ENCODE measurements at places on chromosomes 3 and 15. TPM values are rescaled to one million over a fixed set of nuclear protein-coding genes. Genes with fewer than 3 reads are reported as not detected.

FBXW12 gene
- not detected for total RNA-seq

- no peak for DNase-seq
Measured at GRCh38 chr3:147895509-147895908, 486.3 kb downstream of the ZIC1 start.

ARGFX gene
- not detected for total RNA-seq

GRCh38 chr3:9310043-9310442 is 52.8 kb upstream of the THUMPD3 start:
- DNase-seq, result no peak

- DNase-seq, result no peak
Measured at GRCh38 chr15:78628227-78628626, 7.4 kb upstream of the CHRNA3 start.

DNA sequence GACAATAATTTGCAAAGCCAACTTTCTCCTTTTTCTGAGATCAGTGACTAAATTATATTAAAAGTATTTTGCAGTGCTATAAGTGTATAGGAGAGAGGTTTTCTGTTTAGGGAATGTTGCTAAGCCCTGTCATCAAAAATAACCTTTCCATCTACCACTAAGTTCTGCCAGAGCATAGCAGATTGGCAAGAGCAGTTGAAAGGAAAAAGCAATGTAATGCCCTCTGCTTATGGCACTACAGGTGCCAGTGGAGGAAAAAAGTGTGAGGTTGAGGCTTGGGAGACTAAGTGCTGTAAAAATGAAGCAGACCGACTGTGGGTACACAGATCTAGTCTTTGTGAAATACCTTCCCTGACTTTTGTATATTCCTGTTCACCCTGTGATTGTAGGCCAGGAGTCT is 11.5 kb downstream of the FILIP1L start:
- no peak for DNase-seq

OPA1 gene
- total RNA-seq, result 60.7 TPM

- DNase-seq, result peak; percentile 72
Measured at GRCh38 chr3:160448845-160449635, 546 bp downstream of the TRIM59 start.

DNA sequence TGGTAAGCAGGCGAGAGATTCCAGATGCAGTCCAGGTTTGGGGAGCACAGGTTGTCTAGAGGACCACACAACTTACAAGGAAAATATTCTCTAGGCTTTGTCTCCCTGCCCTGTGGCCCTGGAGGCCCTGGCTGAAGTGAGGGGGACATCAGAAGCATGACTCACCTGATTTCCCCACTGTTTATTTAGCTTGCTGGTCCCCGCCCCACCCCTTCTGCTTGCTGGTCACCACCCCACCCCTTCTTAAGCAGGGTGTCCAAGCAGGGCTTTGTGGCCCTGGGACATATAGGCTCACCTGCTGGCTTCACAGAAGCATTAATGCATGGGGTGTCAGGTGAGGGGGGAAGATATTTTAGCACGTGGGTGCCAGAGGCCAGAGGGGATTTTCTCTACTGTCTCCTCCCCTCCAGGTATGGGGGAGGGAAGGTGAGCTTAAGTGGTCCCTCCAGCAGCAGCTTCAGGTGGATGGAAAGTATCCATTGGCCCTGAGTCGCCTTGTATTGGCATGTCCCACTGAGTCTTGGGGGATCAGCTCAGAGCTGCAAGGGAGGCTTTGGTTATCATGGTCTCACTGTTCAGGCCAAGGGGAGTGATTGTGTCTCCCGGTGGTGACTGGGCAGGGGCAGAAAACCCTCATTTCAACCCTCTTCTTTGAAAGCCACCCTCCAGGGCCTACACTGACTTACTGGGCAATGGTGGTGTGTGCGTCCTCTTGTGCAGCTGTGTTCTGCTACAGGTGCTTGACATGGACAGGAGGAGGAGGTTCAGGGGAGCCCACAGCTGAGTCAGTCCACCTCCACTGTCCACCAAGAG is 49.8 kb downstream of the GASK1A start:
- no peak for DNase-seq

DNA sequence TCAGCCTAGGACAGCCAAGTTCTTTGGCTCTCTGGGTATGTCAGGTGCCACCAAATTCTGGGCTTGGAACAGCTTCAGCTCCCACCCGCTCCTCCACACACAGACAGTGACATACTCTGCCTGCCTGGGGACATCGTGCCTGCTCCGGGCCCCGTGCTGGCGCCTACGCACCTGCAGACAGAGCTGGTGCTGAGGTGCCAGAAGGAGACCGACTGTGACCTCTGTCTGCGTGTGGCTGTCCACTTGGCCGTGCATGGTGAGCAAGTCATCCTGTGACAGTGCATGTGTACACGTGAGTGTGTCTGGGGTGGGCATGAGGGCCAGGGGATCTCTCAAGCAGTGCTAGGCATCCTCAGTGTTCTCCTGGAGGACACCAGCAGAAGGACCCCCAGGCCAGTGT is 922 bp downstream of the IL17RC start:
- no peak for DNase-seq

ACAD9 gene
- total RNA-seq, result 50.1 TPM

DNA sequence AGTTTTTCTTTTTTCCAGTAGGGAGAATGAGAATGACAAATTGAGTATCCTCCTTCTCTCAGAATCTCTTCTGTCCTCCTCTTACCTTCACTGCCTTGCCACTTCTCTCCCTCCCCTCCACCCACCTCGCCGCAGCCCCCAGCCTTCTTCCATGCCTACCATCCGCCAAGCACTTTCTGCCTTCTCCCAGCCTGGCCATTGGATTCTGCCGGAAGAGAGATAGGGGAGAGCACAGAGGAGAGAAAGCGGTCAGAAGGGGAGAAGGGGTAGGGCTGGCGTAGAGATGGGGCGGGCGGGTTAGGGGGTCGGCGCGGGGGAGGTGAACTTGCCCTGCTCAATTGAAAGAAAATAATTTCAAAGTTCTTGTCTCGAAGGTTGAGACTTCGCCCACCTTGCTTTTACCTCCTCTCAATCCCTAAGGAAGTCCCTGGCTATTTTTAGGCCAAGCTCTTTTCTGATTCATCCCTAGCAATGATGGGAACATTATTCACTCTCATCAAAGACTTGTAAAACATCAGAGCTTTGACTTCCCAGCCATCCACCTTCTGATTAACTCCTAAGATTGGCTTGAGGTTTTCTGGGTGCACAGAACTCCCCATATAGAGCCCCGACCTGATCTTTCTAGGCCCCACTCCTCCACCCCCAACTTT is 811 bp downstream of the C3orf52 start:
- peak; percentile 56 for DNase-seq

UBE2E2 gene
- 32.4 TPM for total RNA-seq

DNA sequence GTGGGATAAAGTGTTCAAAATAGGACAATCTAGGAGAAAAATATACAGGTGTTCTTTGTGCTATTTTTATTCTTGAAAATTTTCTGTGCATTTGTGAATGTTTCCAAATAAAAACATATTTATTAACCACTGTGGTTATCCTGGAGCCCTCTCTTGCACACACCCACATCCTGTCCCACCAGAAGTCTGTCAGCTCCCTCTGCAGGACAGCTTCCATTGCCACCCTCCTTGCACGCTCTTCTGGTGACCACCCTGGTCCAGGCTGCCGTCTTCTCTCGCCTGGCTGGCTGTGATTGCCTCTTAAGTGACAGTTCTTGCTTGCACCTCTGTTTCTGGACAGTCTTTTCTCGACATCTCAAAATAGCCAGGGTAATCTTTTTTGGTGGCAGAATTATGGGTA is 394.0 kb downstream of the LRTM1 start:
- DNase-seq, result no peak

- no peak for DNase-seq
Measured at GRCh38 chr3:26247712-26248111, 374.9 kb upstream of the LRRC3B start.

MYZAP gene
- total RNA-seq, result not detected

- DNase-seq, result no peak
Measured at GRCh38 chr15:68051109-68051508, 3.0 kb upstream of the PIAS1 start.

DNA sequence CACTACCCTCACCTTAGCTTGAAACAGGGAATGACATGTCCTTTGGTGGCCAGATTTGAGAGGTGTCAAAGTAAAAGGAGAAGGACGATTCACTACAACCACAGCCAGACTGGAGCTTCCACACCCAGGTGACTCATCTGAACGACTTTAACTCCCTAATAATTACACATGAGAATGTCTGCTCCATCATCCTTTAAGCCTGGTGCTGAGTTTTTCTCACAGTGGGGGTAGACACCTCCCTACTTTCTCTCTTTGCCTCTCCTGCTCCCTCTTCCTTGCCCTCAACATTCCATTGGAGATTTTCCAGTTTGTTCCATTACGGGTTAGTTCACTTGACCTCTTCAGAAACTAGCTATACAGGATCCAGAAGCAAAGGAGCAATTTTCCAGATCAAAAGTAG is 154.3 kb upstream of the BHLHE40 start:
- DNase-seq, result peak; percentile 78

- no peak for DNase-seq
Measured at GRCh38 chr3:43285644-43286043, 696 bp upstream of the SNRK start.

PRICKLE2 gene
- total RNA-seq, result 12.1 TPM

DNA sequence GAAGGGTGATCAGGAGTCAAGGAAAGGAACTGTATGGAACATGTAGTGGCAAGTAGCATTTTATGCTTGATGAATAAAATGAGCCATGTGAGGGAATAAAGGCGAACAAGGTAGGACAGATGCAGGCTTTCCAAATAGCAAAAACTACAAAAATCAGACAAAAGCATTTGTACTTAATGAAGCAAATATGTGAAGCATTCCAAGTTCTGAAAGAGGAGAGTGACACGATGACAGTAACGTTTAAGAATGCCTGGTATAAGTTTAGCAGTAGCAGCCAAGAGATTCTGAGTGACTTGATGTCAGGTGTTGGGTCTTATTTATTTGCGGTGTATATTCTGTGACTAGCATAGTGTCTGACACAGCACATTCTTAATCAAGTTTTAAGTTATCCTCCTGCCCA is 408.2 kb upstream of the RASGRP1 start:
- peak; percentile 52 for DNase-seq

- no peak for DNase-seq
Measured at GRCh38 chr3:73422571-73422970, 202.2 kb downstream of the PDZRN3 start.

DNA sequence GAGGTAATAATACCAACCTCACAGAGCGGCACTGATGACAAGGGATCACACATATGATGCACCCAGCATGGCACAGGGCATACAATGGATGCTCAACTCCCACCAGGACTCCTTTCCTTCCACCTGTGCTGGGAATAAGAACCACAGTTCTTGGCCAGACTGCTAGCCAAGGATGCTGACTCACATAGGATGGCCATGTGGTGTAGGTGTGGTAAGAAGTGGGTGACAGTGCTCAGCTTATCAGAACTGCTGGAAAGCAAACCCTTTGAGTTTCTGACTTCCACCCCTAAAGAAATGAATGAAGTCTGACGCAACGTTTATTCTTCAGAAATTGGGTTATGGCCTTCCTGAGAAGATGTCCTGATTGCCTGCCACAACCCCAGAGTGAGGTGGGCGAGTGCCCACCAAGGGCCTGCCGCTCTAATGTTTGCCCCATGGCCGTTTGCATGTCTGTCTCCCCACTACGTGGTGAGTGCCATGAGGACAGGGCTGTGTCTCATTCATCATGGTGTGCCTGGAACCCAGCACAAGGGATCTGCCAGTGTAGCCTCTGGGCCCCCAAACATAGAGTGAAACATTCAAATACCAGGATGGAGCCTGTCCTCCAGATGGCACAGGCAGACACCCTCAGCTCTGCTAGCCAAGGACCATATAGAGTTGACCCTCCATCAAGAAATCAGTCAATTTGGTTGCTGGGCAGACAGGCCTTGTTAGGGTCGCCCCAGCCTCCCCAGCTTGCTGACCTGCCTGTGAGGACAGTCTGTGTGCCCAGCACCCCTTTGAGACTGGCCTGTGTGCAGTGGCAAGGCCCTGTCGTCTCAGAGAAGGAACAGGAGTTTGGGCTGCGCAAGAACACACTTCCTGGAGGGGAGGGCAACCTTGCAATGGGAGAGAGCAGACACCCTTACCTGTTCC is 57.6 kb upstream of the SLCO2A1 start:
- no peak for DNase-seq

DNA sequence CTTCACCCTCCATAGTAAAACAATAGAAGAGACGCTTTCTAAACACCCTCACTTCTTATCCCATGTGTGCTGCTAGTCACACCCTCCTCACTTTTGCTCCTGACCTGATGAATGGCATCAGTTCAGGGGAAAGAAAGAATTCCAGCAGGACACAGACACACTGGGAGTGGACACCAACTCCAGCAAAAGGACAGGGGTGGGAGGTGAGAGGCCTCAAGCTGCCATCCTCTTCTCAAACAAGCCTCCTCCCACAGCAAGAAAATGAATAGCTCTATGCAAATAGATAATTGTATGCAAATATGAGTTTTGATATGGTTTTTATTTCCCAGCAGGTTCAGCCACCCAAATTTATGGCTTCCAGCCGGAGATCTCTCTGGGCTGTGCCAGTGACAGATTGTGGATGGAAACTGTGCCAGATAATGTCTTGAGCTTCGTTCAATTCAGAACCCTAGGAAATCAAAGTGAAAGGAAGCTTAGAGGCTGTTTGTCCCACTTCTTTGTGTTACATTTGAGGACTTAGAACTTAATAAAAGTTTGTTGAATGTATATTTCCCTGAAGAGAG is 209.3 kb upstream of the PPP2R3A start:
- no peak for DNase-seq

ALAS1 gene
- total RNA-seq, result 44.2 TPM

DNA sequence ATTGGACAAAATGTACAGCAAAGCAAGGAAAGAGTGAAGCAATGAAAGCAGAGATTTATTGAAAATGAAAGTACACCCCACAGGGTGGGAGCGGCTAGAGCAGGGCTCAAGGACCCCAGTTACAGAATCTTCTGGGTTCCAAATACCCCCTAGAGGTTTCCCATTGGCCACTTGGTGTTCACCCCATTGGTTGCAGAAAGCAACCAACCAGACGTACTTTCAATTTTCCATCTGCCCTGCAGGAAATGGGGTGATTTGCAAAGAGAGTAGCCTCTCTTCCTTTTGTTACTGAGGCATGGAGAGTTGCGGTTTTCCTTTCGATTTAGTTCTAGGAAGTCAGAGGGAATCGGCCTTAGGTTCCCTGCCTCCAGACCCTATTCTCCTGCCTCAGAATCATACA is 2.4 kb downstream of the PML start:
- peak; percentile 72 for DNase-seq

DNA sequence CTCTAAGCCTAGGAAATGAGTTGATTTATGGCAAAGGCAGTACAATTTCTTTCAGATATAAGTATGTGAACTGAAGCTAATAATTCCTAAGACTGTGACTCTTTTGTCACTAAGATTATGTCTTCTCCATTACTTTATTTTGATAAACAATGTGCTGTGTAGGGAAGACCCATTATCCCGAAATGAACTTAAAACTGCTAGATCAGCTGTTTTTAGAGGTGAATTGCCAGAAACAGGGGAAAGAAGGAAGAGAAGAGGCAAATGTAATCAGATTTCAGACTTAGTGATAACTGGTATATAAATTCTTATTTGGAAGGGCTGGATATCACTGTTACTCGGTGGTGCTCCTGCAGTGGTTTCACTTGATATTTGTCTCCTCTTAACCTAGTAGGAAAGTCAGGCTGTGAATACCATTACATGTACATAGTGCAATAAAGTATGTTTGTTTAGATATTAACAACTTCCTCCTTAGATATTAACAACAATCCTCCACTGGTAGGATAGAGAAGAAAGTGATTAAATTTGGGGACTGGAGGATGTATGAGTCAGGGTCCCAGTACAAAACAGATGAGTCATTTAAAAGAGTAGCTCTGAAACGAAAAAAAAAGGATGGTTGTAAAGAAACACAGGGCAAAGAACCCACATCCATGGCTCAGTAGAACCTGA is 338.5 kb upstream of the KCNH8 start:
- no peak for DNase-seq

HYKK gene
- 2.2 TPM for total RNA-seq

All from LHCN-M2 (cell line).